ENCODE measurements at places on chromosomes 2 and 18.

DNA sequence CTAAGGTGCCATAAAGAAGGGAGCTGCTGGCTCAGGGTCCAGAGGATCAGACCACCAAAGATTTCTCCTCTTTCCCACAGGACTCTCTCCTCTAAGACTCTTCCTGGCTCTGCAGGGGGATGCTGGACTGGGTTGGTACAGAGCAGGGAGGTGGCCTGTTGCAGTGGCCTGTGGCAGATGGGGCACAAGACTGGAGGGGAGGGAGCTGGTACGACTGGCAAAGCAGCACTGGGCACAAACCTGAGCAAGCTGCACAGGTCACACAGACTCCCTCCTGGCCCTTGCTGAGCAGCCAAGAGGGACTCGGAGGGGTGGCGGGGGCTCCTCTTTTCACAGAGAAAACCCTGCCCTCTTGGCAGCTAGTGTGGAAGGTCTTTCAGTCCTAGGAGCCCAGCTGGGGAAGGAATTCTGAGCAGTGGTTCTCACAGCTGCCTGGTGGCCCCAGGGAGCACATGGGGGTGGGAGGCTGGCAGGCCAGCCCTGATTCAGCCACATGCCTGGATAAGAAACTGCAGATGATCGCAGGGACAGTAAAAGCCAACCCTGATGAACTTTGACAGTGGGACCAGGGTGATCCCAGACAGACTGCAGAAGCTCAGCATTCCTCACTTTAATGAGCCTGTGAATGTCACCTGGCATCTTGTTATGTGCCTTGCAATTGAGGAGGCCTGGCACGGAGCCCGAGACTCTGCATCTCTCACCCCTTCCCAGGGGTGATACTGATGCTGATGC lies 32.5 kb upstream of the ACAA2 start:
- DNase-seq, result no peak

DNA sequence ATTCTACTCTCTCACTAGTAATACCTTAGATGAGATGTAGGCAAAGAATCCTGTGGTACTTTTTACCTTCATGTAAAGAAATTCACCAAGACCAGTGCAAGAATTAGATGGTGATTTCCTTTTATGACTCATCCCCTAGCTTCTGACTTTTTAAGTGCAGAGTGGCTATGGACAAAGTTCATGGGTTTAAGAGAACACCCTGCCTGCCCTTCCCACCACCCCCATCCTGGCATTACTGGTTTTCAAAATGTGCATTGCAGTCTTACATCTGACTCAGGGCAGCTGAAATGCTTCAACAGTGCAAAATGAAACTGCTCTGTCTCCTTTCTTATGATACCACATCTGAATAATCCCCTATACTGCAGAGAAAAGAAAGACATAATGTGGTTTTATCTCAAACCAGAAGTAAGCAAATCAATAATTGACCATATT lies 22.6 kb downstream of the MAIP1 start:
- DNase-seq, result peak; percentile 88

DNA sequence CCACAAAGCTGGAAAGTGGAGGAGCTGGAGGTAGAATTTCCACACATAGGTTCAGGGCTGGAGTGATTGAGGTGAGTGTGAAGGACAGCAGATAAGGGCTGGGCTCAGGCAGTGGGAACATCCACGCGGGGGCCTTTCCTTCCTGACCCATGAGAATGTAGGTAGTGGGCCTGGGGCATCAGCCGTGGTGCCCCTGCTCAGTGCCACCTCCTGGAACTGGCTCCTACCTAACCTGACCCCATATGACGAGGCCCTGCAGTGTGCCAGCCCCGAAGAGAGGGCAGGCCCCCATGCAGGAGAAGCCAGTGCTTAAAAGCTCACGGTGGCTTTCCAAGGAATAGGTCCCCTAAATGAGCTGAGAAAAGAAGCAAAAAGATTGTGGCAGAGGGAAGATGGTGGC lies 66.2 kb downstream of the HS6ST1 start:
- DNase-seq, result no peak

DNA sequence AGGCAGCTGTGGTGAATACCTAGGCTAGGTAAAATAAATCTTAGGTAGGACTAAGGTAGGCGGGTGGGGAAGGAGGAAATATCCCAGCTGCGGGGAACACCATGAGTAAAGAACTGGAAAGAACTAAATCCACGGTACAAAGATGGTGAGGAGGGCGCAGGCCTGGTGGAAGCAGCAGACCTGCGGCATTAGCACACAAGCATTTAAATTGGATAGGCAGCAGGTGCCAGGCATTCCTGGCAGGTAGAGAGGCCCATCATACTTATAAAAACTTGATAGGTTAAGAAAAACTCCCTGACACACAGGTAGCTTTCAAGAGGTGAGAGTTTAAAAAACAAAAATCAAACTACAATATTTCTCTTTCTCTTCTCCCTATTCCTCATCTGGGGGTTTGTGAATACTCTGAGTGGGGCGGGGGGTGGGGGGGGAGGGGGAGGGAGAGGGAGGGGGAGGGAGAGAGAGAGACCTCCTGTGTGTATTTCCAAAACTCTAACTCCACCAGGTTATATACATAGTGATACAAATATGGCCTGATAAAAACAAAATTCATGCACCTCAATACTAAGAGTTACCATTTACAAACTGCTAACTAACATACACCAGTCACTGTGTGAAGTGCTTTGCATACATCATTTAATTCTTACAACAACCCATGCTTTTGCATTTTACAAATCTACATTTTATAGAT lies 13.5 kb downstream of the AAK1 start:
- no peak for DNase-seq

DNA sequence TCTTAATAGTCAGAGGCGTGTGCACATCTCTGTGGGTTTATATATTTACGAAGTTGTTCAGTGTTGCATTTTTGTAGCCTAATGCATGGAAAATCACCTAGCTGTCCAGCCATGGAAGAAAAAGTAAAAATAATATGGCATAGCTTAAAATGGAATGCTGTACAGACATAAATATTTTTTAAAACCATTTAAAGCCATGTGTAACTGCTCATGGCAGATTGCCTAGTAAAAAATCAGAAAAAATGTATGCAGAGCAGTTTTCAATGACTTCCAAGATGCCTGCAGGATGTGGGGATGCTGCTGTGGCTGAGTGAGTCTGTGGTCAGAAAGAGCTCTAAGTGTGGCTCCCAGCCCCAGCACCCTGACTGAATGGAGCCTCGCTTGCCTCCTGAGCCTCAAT lies 64.8 kb upstream of the ALKAL2 start:
- no peak for DNase-seq

DNA sequence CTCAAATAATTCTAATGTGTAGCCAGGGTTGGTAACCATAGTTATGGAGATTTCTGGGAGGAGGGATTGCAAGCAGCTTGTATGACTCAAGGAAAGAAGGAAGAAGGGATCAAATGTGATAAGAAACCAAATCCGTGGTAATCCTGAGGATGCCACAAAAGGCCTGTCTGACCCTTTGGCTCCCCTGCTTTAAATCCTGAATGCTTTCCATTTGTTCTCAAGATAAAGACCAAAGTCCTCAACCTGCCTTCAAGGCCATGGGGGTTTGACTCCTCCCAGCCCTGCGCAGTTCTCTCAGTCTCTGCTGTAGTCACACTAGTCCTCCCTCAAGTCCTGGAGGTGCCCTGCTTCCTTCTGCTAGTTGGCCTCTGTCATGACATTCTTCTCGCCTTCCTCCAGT lies 74.0 kb downstream of the SUMO1 start:
- peak; percentile 97 for DNase-seq

- peak; percentile 22 for DNase-seq
These were observed at the start of gene PDE1A for GRCh38 chr2:182426918-182427240. TSS of gene PDE1A (minus strand) at chr2:182427036.

GRCh38 chr18:7741640-7742039 lies 174.5 kb downstream of the PTPRM start:
- no peak for DNase-seq

DNA sequence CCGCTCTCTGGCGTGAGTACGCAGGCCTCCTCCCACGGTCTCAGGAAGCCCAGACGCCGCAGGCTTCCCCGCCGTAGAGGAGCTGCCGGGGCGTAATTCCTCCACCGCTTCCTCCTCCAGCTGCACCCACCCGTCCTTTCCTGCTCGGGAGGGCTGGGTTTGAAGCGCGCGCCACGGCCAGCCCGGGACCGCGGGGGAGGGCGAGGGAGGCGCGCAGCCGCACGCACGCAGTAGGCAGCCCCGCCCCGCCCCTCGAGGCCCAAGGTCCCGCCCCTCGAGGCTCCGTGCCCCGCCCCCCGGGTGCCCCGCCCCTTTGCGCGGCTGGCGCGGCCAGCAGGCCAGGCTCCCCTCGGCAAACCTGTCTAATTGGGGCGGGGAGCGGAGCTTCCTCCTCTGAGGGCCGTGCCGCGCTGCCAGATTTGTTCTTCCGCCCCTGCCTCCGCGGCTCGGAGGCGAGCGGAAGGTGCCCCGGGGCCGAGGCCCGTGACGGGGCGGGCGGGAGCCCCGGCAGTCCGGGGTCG lies at the start of gene MALT1:
Gene MALT1 (plus strand): TSS at position 355 of the 521 bp plus-strand sequence. CDS start 179 bp downstream, outside the sequence.
- DNase-seq, result peak; percentile 85

GRCh38 chr2:99524056-99524455 lies 34.2 kb upstream of the REV1 start:
- no peak for DNase-seq

DNA sequence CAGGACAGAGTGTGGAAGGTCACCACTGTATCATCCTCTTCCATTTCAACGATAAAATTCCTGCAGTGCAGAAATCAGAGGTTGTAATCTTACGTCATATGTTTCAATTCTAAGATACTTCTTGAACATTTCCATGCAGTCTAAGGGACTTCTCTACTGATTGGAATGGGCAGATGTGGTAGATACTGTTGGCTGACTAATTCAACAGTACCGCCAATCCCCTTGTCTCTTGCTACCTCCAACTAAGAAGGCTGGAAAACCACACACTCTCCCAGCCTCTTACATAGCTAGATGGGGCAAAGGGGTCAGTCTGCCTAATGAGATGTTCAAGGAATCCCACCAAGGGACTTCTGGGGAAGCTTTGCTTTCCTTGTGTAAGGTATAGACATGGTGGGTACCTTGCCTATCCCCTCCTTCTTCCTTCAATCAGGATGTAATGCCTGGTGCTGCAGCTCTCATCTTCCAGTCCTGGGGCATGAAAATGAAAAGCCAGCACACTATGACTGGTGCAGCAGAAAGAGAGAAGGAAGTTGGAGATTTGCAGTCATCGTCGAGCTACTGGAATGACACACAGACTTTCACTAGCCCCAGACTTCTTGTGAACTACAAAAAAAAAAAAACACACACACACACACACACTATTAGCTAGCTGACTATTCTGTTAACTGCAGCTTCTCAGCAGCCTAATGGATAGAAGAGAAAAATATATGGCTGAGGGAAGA lies 84.1 kb downstream of the ALPK2 start:
- peak; percentile 84 for DNase-seq

DNA sequence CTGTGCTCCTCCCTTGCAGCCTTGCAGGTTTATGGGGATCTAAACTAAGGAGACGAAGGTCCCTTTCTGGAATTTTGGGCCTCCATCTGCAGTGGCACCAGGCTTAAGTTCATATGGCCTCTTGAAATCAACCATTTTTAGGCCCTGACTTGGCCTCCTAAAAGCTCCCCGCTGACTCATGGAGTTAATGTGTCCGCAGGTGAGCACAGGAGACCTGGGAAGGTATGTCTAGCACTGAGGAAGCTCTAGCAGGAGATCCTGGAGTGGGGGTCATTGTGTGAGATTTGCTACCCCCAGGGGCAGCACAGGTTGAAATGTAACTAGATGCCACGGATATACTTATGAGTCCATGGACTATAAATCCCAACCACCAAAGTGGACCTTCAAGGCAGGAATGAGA lies 95.9 kb upstream of the CELF4 start:
- no peak for DNase-seq

- DNase-seq, result no peak
These were observed 6.6 kb downstream of the NEMP2 start for GRCh38 chr2:190527918-190528317.

- DNase-seq, result peak; percentile 55
These were observed 47.7 kb downstream of the MAPRE2 start for GRCh38 chr18:35088921-35089320.

DNA sequence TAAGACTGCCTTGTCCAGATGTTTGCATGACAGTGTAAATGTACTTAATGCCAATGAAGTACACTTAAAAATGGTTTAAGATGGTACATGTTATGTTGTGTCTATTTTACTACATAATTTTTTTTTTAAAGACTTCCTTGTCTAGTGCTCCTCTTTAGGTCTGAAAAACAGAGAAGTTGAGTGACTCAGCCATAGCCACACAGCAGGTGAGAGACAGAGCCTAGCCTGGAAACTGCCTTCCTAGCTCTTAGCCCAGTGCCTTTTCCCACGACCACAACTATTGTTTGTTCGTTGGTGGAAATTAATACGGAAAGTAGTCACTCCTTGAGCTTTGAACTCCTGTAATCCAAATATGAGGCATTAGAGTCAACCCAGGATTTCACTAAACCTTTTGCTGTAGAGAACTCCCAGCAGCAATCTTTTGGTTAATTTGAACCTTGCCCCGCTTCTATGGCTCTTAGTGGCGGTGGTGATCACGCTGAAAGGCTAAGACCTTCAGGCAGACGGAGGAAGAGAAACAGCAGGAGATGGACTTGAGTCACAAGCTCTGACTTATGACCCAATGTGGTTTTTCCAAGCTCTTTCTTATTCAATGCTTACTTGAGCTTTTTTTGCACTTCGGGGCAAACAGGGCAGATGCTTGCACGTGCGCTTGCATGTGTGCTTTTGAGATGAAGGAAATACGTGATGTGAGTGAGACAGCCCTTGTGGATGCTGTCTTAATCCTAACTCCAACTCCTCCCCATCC lies 21.2 kb downstream of the TRIB2 start:
- DNase-seq, result peak; percentile 58

GRCh38 chr2:120809151-120809550 lies 73.5 kb downstream of the GLI2 start:
- DNase-seq, result peak; percentile 49

GRCh38 chr2:48341551-48342133 lies 188.3 kb upstream of the STON1 start:
- DNase-seq, result peak; percentile 31

Measured in amniotic epithelial cell (primary cell).